ENCODE measurements at places on chromosomes 7 and 10. TPM values are rescaled to one million over a fixed set of nuclear protein-coding genes. Genes with fewer than 3 reads are reported as not detected.

Gene ASZ1
- total RNA-seq, result not detected

Gene HOXA4
- total RNA-seq, result 6.7 TPM

Gene RAB18
- 22.9 TPM for total RNA-seq

Gene HMX2
- total RNA-seq, result not detected

Gene TSPAN15
- total RNA-seq, result 9.5 TPM

Gene CPA2
- total RNA-seq, result not detected

Gene MCM10
- 13.9 TPM for total RNA-seq

Gene AASS
- 14.3 TPM for total RNA-seq

Gene SERPINE1
- 564 TPM for total RNA-seq

Gene HGF
- 0.16 TPM for total RNA-seq

Gene PDE1C
- 2.8 TPM for total RNA-seq

Gene MRLN
- total RNA-seq, result not detected

Gene ADCY1
- total RNA-seq, result 0.51 TPM

Gene VPS26A
- 15.3 TPM for total RNA-seq

Gene ADCYAP1R1
- not detected for total RNA-seq

Gene CYP3A7
- total RNA-seq, result not detected

Gene NME8
- not detected for total RNA-seq

Gene TBXAS1
- total RNA-seq, result 15.2 TPM

Gene TMEM236
- not detected for total RNA-seq

Gene NPC1L1
- total RNA-seq, result 0.33 TPM

Gene SVIL
- total RNA-seq, result 45.5 TPM

Gene RELN
- total RNA-seq, result 3.1 TPM

All from mesangial cell (primary cell).